ENCODE measurements at places on chromosomes 6 and 20.

- DNase-seq, result no peak
Measured at GRCh38 chr6:130115036-130115435, 96.7 kb downstream of the L3MBTL3 start.

DNA sequence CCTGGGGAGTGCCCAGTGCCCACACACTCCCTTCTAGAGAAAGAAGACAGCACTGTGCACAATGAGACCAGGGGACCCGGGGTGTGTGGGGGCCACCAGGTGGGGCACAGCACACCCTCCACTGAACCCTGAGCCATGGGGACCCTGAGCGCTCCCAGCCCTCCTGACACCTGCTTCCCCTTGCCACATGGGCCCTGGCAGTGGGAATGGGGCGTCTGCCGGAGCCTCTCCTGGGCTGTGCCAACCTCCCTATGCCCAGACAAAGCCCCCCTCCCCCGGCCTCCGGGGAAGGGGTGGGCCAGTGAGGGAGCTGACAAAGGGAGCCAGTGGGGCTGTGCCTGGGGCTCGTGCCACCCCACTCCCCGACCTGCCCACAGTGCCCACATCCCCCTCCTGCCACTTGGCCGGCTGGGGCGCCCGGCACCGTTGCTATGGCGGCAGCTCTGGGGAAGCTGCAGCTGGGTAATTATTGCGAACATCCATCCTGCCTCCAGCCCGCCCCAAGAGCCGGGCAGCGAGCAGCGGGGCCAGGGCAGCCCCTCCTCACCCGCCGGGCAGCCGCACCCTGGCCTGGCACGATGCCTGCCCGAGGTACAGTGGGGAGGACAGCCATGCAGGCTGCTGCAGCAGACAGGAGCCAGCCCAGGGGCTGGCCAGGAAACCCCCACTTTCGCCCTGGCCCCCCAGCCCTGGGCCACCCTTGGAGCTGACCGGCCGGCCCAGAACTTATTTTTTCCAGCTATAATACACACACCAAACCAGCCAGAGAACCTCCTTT lies 41.9 kb upstream of the NOL4L start:
- no peak for DNase-seq

GRCh38 chr6:5950361-5950785 lies 56.4 kb downstream of the NRN1 start:
- DNase-seq, result peak; percentile 17

GRCh38 chr6:105301756-105302616 lies 100.9 kb downstream of the PREP start:
- DNase-seq, result no peak

DNA sequence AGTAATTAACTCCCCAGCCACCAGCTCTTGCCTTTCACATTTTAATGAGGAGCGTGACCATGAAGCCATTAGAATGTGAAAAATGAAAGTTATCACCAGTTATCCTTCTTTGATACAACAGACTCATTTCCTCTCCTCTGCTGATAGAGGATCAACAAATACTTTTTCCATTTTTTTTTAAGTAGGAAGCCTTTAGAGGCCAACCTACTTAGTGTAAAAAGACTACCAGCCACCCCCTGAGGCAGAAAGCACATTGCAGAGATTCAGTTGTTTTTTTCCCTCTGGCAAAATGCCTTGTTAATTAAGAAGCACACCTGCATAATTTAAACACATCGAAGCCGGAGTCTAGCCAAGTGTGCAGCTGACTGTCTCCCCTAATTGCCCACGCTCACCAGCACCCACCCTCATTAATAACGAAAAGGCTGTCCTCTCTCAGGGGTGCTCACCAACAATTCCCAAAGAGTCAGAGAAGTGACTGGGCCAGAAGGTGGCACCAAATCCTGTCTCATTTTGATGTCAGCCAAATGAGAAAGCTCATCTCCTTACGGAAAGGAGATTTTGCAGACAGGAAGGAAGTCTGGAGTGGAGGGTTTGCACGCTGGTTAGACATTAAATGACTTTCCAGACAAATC lies 60.9 kb upstream of the MC3R start:
- no peak for DNase-seq

GRCh38 chr6:104771258-104771832 lies 88.4 kb downstream of the HACE1 start:
- no peak for DNase-seq

GRCh38 chr20:57802765-57803507 lies 93.1 kb upstream of the PMEPA1 start:
- DNase-seq, result no peak

GRCh38 chr20:40325006-40325568 lies 363.9 kb downstream of the MAFB start:
- DNase-seq, result no peak

- no peak for DNase-seq
Measured at GRCh38 chr6:150269857-150270223, 99.0 kb upstream of the IYD start.

DNA sequence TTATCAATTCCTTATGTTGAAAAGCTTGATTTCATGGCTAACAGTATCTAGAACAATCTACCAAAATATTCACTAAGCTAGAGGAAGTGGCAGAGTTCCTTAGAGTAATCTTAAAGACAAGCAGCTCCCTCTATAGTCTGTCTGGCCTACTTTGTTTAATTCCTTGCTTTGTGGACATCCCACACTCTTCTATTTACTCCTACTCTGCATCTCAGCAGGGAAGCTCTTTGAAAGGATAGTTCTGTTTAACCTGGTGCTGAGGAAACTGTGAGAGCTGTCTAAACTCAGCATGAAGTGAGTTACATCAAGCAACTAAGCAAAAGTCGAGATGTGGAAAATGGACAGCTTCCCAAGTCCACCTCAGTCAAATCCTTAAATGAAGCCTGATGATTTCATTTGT lies 4.3 kb downstream of the REV3L start:
- DNase-seq, result no peak

DNA sequence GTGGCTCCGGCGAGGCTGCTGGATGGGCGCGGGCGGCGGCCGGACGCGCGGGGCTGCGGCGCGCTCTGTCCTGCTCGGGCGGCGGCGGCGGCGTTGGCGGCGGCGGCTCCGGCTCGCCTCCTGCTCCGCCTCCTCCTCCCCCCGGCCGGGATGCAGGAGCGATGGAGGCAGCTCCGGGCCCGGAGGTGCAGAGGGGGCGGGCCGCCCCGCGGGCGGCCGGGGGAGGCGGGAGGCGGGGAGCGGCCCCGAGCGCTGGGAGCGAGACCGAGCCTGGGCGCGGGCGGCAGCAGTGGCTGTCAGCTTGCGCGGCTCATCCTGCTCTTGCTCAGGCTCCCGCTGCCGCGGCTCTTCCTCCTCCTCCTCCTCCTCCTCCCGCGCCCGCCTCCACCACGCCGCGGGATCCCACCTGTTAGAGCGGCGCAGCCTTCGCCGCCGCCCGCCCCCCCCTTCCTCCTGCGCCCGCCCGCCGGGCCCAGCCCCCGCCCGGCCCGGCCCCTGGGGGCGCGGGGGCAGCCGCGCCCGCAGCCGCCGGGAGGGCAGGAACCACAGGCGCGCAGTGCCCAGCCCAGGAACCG lies at the start of gene NOL4L:
TSS of gene NOL4L (minus strand) at position 323 of the 575 bp plus-strand sequence. CDS start 443 bp downstream, outside the sequence.
- DNase-seq, result peak; percentile 47

GRCh38 chr6:37354526-37355384 lies 972 bp downstream of the RNF8 start:
- DNase-seq, result peak; percentile 27

All from activated CD4-positive, alpha-beta T cell treated with anti-CD3 and anti-CD28 coated beads, Interleukin-2, amount 50 U/mL, for 48 hours (primary cell).